CD4-positive, alpha-beta T cell treated with Interleukin-6 for 4 hours (primary cell): ENCODE measurements at places on chromosomes 7 and 10.

GRCh38 chr10:133275684-133276092 lies 980 bp downstream of the ADAM8 start:
- DNase-seq, result peak; percentile 66

- no peak for DNase-seq
These were observed 4.6 kb upstream of the TWIST1 start for GRCh38 chr7:19121977-19122588.

- no peak for DNase-seq
These were observed 200.1 kb upstream of the PRKCQ start for GRCh38 chr10:6780008-6780677.

GRCh38 chr10:33125111-33125510 lies 167.1 kb upstream of the ITGB1 start:
- DNase-seq, result no peak

- DNase-seq, result no peak
These were observed 18.4 kb downstream of the CREB3L2 start for GRCh38 chr7:137983323-137984008.

- no peak for DNase-seq
These were observed 31.9 kb downstream of the LIPJ start for GRCh38 chr10:88618496-88618895.

GRCh38 chr10:75708060-75708459 lies 276.6 kb downstream of the LRMDA start:
- no peak for DNase-seq
